Activated T-helper 1 cell treated with Interleukin-2 at 50 U/mL for 16 hours (primary cell): ENCODE measurements at places on chromosomes 3 and 15.

GRCh38 chr15:96565266-96565665 is 234.8 kb downstream of the NR2F2 start:
- no peak for DNase-seq

DNA sequence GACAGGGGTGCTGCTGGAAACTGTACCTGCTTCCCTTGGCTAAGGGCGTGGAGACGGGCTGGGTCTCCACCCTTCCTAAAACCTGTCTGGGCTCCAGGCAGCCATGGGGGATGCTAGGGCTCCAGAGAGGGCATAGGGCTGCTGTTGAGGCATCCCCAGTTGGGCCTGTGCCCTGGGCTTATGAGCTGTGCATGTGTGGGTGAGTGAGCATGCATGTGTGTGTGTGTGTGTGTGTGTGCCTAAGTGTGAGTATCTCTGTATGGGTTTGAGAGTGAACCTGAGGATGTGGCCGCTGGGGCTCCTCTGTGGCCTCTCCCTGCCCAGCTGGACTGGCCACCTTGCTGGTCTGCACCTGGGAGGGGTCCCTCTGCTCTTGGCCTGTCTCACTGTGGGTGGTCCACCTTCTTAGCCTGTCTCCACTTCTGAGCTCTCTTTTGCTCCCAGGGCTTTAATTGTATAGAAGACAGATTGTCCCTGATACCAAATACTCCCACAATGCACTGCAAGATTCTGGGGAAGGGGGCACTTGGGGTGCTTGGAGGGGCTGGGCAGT is 11.9 kb upstream of the TMEM115 start:
- DNase-seq: no peak

DNA sequence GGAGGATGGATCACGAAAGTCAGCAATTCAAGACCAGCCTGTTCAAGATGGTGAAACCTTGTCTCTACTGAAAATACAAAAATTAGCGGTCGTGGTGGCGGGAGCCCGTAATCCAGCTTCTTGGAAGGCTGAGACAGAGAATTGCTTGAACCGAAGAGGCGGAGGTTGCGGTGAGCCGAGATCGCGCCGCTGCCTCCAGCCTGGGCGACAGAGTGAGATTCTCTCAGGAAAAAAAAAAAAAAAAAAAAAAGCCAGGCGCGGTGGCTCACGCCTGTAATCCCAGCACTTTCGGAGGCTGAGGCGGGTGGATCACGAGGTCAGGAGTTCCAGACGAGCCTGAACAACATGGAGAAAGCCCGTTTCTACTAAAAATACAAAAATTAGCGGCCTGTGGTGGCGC is 5.0 kb downstream of the EAF2 start:
- no peak for DNase-seq

DNA sequence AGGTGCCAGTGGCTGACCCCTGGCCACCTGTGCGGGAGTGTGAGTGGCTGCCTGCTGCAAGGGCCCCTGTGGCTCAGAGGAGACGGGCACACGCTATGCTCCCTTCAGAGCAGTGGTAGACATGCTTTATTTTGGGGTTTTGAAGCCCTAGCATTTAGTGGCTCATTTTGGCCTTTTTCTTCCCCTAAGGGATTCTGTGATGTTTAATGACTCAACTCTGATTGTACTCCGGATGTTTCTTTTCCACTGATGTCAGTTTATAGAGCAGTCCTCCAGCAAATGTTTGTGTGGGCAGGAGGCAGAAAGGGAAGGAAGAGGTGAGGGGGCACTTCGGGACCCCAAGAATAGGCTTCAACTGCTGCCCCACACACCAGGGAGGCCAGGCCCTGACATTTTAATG is 288.9 kb upstream of the C2CD4B start:
- no peak for DNase-seq

DNA sequence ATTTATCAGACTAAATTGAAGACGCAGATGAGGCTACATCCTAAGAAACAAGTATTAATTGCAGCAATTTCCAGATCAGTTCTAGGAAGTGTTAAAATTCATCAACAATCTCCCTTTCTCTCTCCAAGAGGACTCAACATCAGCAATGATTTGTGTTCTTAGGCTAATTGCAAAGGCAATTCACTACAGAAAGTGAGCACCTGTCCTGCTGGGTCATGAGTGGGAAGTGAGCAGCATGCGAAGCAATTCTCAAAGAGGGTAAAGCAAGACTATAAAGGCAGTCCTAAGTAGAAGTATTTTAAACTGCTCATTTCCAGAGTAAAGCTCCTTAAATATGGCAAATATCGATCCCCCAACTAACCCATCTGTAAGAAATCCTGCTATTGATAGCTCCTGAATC is 1191.0 kb upstream of the ALCAM start:
- DNase-seq: no peak

DNA sequence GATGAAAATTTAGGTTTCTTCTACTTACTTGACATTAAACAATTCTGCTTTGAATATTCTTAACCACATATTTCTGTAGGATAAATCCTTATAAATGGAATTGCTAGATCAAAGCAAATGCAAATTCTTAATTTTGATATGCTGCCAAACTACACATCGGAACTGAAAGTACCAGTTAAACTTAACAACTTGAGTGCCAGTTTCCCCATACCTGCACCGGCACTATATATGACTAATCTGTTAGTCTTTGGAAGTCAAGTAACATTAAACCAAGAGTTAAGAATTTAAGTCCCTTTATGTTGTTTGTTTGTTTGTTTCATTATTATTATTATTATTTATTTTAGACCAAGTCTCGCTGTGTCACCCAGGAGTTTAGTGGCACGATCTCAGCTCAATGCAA is 103.9 kb upstream of the AKAP13 start:
- DNase-seq: no peak

DNA sequence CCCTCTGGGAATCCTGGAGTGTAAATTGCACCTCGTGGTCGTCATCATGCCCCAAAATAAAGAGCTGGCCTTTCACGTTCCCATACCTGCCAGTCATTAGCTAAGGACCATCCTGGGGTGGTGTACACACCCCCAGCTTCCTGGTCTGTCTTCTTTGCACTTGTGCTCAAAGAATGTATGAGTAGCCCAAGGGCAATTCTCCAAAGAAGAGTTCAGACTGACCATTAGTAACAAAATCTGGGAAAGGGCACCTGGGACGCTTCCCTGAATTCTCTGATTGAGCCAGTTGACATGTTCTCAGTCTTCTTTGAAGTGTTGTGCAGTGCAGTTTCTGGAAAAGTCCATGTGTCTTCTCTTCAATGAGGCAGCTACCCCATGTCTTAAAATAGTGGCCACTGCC is 34.8 kb downstream of the FAM3D start:
- no peak for DNase-seq

GRCh38 chr3:183210862-183211341 is 42.2 kb upstream of the B3GNT5 start:
- DNase-seq: no peak

DNA sequence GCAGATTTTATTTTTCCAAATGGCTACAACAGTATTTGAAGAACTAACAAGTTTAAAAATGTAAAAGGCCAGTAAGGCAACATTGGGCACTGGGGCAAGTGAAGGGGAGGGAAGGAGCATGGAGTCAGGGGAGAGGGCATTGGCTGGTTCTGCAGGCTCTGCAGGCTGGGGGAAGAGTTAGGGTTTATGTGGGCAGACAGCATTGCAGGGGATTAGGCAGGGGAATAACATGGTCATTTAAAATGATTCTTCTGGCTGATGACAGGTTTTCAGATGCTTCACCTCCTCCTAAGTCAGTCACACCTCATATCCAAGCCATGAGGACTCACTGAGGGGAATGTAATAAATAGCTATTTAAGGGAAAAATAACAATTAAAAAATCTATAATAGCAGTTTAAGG is 52.6 kb downstream of the BTD start:
- no peak for DNase-seq

DNA sequence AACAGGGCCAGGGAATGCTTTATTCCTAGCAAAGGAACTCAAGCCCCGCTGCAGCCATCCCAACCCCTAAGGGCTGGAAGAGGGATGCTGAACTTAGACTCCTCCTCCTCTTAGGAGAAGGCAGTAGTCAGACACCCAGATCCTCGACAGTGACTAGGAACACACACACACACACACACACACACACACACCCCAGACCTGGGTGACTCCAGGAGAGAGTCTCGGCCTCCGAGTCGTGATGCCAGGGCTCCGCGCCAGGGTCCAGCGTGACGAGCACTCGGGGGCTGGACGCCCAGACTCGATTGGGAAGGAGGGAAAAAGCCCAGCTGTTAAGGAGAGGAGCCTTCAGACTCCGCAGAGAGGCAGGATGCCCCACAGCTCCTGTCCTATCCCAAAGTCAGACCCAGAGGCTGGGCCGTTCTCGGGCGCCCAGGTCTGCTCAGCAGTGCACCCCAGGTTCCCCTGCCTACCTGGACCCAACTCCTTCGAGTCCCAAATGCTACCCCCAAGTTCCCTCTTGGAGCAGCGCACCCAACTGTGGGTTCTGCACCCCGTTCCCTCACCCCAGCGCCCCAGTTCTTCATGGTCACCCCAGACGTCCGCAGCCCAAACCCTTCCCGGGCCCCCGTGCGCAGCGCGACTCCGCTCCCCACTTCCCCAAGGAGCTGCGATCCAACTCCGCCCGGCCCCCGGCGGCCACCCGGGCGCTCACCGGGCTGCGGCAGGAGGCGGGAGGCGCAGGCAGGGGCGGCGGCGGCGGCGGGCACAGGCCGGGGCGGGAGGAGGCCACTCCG is 421 bp downstream of the BMF start:
- DNase-seq: no peak
